ENCODE measurements at places on chromosomes 11 and 22. TPM values are rescaled to one million over a fixed set of nuclear protein-coding genes. Genes with fewer than 3 reads are reported as not detected.

DNA sequence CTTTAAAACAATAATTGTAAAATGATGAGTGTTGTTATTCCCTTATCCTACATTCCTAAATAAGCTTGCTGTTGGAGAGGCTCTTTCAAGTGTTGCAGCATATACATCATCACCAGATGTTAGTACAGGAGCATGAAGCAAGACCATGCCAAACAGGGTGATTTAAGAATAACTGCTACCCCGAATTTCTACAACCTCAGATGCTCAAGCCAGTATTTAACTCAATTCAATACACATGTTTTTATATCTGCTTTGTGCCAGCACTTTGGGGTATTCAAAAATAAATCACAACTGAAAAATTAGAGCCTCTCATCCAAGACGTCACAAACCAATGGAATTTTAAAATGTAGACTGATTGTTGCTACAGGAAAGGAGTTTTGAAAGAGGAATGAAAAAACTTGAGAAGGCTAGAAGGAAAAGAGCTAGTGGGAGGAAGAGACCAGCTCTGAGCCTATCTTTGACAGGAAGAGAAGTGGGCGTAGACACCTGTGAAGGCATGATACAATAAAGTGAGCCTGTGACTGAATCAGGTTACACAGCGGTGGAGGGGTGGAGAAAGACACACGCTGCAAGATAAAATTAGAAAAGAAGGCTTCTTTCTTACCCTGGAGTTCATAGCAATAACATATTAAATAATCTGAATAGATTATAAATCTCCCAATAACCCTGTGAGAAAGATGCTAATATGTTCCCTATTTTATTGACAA is 95.8 kb downstream of the DLG2 start:
- no peak for DNase-seq

DNA sequence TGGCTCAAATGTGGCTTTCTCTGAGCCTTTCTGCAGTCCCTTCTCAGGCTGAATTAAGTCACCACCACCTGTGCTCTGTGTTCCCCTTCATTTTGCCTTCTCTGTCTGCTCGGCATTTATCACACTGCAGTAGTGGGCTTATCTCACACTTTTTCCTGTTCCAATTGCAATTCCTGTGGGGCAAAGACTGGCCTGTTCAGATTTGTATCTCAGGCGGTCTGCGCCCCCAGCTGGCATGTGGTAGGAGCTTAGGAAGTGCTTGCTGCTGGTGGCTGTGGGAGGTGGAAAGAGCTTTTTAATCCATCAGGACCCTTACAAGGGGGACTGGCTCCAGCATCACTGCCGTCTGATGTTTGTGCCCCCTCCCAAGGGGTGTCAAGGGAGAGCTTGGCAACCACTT is 21.2 kb downstream of the BMAL1 start:
- DNase-seq: no peak

- DNase-seq: peak; percentile 7
These were observed 6.4 kb downstream of the MS4A15 start for GRCh38 chr11:60762851-60763691.

GRCh38 chr11:31236143-31236542 is 133.4 kb downstream of the DCDC1 start:
- DNase-seq: peak; percentile 23

DNA sequence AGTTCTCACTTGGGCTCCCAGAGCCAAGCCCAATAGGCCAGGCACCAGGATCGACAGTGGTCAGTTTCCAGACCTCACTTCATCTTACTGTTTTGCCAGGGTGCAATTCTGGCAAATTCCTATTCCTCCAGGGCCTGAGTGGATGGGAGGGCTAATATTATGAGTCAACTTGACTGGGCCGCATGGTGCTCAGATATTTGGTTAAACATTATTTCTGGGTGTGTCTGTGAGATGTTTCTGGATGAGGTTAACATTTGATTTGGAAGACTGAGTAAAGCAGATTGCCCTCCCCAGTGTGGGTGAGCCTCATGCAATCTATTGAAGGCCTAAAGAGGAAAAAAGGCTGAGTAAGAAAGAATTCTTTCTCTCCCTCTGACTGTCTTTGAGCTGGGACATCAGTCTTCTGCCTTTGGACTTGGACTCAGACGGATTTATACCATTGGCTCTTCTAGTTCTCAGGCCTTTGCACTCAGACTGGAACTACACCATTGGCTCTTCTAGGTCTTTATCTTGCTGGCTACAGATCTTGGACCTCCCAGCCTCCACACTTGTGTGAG is 132.9 kb upstream of the ZBED5 start:
- DNase-seq: peak; percentile 81

ROBO4 gene
- total RNA-seq: 4.2 TPM

ANO1 gene
- total RNA-seq: not detected

PHF21B gene
- total RNA-seq: not detected

NCF4 gene
- not detected for total RNA-seq
